ENCODE measurements at places on chromosomes 1 and 21. TPM values are rescaled to one million over a fixed set of nuclear protein-coding genes. Genes with fewer than 3 reads are reported as not detected.

Gene FHAD1
- not detected for total RNA-seq

Gene ANKRD45
- total RNA-seq, result not detected

Gene SELL
- total RNA-seq, result 80.7 TPM

Gene ATP1A4
- not detected for total RNA-seq

Gene NCF2
- 1.3 TPM for total RNA-seq

Gene H6PD
- total RNA-seq, result 11.2 TPM

Measured in CD8-positive, alpha-beta T cell (primary cell).